SHP77 (cell line): ENCODE measurements at places on chromosomes 5 and 9.
A peak's percentile ranks its signal among the peaks of the same experiment; 100 is the strongest.

GRCh38 chr5:175743676-175744210, 85.9 kb downstream of the HRH2 start:
- no peak for DNase-seq

DNA sequence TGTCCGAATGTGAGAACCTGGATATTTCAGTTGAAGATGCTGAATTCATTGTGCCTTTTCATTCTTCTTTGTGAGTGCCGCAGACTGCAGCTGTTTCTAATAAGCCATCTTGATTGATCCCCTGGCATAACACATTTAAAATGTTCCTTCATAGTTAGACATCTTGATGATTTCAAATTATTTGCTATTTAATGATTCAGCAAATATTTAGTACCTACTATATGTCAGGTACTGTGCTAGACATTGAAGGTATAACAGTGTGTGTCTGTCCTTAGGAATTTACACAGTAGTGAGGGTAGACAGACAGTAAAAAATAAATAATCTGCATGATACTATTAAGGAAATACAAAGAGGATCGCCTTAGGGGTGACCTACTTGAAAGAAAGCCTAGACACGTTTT, 61.6 kb downstream of the YTHDC2 start:
- no peak for DNase-seq

GRCh38 chr5:136699651-136700050, 334.3 kb upstream of the TRPC7 start:
- DNase-seq = no peak

DNA sequence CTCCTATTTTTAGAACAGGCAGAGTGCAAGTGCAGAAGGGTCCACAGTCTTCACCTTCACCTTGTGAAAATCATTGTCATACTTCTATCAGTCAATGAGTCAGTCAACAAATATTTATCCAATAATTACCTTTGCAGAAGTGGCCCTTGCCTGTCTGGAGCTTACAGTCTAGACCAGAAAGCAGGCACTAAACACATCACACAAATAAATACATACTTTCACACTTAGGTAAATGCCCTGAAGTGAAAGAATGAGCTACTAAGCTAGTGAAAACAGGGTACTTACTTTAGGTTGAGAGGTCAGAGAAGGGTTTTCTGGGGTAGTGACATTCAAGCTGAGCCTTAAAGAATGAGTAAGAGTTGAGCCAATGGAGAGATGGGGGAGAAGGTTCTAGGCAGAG, 421.9 kb upstream of the ADAMTSL1 start:
- DNase-seq = no peak

DNA sequence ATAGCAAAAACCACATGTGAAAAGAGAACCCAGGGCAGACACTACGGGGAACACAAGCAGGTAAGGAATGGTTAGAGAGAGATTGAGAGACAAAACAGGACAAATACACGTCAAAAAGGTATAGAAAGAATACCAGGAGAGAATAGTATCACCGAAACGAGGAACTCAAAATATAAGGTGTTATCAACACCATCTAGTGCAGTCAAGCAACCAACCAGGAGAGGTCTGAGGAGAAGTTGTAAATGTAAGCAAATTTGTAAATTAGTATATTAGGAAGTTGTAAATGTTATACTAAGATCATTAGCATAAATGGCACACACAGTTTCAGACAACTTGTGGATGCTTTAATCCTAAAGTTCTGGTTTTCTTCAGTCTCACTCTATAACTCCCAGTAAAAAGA, 355.5 kb downstream of the EBF1 start:
- DNase-seq = no peak

- no peak for DNase-seq
Measured at GRCh38 chr5:105413406-105413990, 1850.9 kb upstream of the NUDT12 start.

GRCh38 chr9:16460696-16461095, 409.8 kb downstream of the BNC2 start:
- DNase-seq = no peak

- DNase-seq = no peak
Measured at GRCh38 chr5:167332309-167332708, 959.1 kb upstream of the WWC1 start.

GRCh38 chr5:143557061-143557818, 153.8 kb upstream of the NR3C1 start:
- no peak for DNase-seq

DNA sequence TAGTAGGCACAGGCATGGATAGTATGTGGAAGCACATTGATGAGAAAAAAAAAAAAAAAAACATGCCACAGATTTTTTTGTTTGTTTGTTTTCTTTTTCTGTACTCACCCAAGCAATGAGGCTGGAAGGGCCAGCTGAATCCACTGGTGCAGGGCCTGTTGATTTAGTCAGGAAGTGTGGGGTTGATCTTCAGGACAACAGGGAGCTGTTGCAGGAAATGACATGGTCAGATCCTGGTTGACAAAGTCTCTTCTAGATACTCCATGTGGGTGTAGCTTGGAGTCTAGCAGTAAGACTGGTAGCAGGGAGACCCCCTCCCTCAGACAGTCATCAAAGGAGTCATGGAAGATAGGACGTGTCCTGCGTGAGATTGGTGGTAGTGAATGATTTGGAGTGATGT, 191.8 kb downstream of the PAPPA start:
- no peak for DNase-seq

GRCh38 chr9:109504689-109505088, 6.6 kb upstream of the PTPN3 start:
- DNase-seq = no peak

DNA sequence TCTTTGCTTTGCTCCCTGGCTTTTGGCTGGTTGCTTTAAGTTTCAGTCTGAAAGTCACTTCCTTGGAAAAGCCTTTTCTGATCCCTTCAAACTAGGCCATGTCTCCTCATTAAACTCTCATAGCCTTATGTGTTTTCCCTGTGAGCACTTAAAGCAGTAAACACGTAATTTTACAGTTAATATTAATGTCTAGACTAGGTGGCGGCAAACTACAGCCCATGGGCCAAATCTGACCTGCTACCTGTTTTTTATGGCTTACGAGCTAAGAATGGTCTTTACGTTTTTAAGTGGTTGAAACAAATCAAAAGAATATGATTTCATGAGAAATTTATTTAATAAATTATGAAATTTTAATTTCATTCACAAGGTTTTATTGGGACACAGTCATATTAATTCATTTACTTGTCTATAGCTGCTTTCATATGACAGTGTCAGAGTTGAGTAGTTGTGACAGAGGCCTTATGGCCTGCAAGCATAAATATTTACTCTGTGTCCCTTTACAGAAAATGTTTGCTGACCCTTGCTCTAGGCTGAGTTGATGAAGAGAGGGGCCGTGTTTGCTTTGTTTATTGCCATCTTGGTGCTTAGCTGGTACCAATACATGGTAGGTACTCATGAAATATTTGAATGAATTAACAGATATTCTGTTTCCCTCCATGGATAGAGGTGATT, 7.4 kb downstream of the SLC44A1 start:
- peak; percentile 11 for DNase-seq

DNA sequence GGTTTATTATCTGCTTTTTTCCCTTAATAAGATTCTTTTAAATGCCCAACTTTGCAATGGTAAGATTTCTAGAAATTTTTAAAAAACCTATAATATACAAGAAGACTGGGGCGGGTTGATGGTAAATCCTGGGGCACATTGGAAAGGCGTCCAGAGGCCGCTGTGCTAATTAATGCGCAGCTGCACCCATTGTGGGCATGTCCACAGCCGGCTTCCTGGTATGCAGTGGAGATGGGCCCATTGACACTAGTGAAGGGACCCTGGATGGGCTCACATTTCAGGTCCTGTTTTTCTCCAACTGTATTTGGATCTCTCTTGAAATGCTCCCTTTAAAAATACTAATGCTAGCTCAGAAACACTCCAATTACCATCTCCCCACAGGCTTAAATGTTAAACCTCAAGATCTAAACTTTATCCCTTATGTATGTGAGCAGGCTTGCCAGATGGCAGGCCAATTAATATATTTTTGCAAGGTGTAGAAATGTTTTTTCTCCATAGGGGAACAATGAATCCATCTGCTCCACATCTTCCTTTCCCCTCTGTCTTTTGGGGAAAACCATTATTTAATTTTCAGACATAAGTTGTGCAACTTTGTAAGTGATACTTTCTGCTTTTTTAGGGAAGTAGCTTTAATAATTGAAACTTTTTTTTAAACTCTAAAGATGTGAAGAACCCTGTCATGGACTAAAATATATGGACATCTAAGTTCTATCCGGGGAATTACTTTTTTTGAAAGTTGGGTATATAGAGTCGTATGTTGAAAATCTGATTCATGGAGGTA, 177.3 kb downstream of the CD180 start:
- peak; percentile 39 for DNase-seq

DNA sequence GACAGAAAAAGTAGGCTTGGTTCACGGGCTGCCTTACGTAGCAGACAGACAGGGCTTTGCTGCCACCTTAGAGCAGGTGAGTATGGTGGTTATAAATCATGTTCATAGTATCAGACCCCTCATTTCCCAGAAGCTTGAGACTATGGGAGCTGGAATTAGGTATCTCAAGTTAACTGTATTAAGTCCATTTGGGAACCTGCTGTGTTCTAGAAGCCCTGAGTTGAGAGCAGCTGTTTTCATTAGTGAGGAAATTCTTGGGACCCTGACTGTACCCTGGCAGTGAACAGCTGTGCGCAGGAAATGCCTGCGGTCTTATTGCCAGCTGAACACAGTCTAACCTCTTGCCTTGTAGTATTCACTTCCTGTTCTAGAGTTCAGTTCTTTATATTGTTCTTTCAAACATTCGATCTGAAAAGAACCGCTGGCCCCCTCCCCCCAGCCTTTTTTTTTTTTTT, 29.8 kb downstream of the UGCG start:
- no peak for DNase-seq

DNA sequence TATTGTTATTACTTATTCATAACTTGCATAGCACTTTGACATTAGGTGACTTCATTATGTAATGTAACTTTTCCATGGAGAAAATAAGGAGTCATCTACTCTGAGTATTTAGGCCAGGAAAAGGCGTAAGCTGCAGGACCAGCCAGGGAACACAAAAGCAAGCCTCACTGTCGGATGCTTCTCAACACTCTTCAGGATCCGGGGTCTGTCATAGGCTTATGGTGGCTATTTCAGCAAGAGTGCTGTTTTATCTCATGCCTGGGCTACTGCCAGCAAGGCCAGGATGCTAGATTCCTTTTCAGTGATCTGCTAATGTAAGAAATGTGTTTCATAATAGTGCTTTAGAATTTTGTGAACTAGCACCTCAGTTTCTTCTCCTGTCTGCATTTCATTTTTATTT, 162.4 kb downstream of the CHSY3 start:
- DNase-seq = no peak

DNA sequence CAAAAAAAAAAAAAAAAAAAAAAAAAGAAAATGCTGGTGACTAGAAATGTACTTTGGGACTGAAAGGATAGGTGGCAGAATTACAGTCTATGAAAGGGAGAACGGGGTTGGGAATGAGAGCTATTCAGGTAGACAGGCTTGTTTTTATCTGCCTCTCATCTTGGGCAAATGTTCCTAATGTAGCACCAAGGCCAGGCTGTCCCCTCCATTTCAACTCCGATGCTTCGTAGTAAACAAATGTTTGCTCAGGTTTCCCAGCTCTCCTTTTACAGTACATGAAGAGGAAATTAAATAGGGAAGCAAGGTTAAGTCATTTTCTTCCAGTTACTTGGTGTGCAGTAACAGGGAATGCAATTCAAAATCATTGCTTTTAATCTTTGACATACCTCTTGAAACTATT, 4.4 kb upstream of the BASP1 start:
- no peak for DNase-seq

GRCh38 chr9:33924978-33925797, 108.2 kb downstream of the UBE2R2 start:
- DNase-seq = peak; percentile 17
